ENCODE measurements at places on chromosomes 3 and 15.

- no peak for DNase-seq
These were observed 77.9 kb downstream of the NTRK3 start for GRCh38 chr15:88178631-88179030.

GRCh38 chr3:73115806-73116205 lies 54.3 kb downstream of the EBLN2 start:
- no peak for DNase-seq

- no peak for DNase-seq
These were observed 53.5 kb downstream of the WHAMM start for GRCh38 chr15:82862886-82863285.

GRCh38 chr15:52113235-52113634 lies 660 bp upstream of the BCL2L10 start:
- DNase-seq = no peak

- DNase-seq = no peak
These were observed 291.6 kb upstream of the CFAP20DC start for GRCh38 chr3:59341459-59341858.

- DNase-seq = peak; percentile 59
These were observed 27.3 kb downstream of the STARD5 start for GRCh38 chr15:81296673-81297072.

- no peak for DNase-seq
These were observed 26.8 kb upstream of the NOX5 start for GRCh38 chr15:68987676-68988075.

- DNase-seq = no peak
These were observed 59.5 kb upstream of the SUCLG2 start for GRCh38 chr3:67713764-67714469.

DNA sequence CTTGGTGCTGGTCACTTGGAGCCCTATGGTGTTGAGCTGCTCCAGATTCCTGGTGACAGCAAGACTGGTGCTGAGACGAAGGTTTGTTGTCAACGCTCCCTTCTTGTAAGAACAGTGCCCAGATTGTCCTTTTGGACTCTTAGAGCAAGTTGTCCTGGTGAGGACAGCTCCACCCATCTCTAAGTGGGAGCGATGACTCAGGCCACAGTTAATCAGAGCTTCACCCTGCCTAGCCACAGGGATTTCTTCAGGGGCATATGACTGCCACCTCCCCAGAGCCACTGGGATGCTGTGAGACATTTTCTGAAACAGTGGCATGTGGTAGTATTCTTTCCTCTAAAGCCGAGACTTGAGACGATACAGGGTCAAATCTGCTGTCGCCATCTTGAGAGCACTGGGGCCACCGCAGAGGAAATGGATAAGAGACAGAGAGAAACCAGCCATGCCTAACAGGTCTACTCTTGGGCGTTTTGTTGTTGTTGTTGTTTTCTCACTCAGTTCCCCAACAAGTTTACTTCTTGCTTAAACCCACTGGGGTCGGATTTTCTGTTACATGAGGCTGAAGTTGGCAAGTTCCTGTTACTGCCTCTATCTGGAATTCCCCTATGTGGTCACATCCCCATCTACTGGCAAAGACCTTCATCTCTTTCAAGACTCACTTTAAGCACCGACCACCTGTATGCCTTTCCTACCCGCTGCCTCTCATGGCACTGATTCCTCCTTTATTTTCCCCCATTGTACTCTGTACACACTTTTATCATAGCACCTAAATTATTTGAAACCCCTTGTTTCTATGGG lies 16.0 kb upstream of the PCOLCE2 start:
- DNase-seq = no peak
